ENCODE measurements at places on chromosomes 7 and 10.

DNA sequence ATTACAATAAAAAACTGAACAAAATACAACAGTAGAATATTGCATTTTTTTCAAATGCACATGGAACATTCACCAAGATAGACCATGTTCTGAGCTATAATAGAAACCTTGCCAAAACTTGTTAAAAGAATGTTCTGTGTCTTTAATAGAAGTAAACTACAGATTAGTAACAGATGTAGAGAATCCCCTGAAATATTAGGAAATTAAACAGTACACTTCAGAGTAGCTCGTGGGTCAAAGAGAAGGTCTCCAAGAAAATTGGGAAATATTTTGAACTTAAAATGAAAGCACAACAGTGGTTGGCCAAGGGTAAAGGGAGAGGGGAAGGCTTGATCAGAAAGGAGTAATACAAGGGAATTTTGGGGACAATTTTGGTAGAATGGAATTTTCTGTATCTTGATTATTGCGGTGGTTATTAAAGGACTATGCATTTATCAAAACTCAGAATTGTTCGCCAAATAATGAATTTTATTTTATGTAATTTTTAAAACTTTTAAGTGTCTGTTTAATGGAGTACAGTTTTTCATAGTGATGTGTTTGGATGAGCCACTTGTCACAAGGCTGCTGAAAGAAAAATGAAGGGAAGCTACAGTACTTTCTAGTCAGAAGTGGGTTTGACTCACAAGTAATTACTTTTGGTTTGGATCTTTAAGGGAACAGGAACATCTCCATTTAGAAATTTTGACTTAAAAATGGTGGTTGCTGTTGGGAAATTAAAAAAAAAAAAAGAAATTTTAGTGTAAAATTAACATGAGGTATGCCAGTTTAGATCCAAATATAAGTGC is 10.2 kb downstream of the PLEKHA8 start:
- peak; percentile 24 for DNase-seq

DNA sequence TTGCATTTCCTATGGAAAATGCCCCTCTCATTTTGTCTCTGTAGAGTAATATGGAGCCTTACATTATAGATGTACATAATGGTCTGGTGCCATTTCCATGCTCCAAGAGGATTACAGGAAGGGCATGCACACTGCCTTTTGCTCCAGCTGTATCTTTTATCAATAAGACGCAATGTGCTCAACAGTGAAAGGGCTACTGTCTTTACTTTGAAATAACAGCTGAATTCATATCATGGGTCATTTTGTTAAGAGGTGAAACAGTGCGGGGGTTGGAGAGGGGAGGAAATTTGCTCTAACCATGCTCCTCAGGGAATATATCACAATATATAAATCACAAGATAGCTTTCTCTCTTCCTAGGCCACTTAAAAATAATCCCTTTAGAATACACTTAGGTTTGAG is 77.7 kb downstream of the ICA1 start:
- DNase-seq, result no peak

DNA sequence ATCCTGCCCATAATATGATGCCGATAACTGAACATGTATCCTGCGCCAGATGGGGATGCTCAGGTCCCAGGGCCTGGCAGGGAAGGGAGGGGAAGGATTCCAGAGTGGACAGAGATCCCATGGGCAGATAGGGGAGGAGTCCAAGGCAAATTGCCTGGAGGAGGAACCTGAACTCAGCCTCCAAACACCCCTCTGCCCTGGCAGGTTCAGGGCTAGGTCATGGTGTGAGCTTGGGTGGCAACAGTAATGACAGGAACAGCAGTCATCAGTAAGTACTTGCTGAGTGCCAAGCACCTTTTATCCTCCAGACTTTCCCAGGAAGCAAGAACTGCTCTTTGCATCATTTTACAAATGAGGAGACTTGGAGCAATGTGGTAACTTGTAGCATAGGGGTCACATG is 3.8 kb upstream of the PALD1 start:
- peak; percentile 91 for DNase-seq

- no peak for DNase-seq
Observed at GRCh38 chr10:47408606-47409005, 24.5 kb upstream of the ZNF488 start.

GRCh38 chr7:71491336-71491735 is 359.4 kb downstream of the GALNT17 start:
- no peak for DNase-seq

DNA sequence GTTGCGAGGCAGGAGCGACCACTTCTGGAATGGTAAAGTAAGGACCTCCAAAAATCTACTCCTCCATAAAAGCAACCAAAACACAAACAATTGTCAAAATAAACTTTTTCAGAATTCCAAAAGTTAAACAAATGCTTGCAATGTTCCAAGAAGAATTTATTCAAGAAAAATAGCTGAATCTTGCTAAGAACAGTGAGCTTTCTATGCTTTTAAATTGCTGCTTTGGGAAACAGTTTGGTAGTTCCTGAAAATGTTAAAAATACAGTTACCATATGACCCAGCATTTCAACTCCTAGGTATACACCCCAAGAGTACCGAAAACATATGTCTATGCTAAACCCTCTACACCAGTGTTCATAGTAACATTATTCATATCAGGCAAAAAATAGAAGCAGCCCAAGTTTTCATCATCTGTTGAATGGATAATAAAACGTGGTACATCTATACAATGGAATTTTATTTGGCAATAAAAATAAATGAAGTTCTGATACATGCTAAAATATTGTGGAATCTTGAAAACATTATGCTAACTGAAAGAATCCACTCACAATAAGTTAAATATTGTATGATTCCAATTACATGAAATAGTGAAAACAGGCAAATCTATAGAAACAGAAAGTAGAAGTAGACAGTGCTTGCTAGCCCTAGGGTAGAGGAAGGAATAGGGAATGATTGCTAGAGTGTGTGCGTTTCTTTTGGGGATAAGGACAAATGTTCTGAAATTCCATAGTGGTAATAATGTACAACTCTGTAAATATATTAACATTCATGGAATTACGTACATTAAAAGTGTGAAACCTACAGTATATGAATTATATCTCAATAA is 57.0 kb downstream of the LRRN3 start:
- no peak for DNase-seq

GRCh38 chr10:21889477-21890275 is 113.9 kb downstream of the DNAJC1 start:
- DNase-seq, result no peak

- no peak for DNase-seq
Observed at GRCh38 chr10:28089467-28089866, 90.6 kb upstream of the ODAD2 start.

GRCh38 chr7:5222841-5223411 is 32.9 kb downstream of the WIPI2 start:
- DNase-seq, result peak; percentile 41

- DNase-seq, result no peak
Observed at GRCh38 chr7:75958802-75959543, 35.4 kb downstream of the TMEM120A start.

DNA sequence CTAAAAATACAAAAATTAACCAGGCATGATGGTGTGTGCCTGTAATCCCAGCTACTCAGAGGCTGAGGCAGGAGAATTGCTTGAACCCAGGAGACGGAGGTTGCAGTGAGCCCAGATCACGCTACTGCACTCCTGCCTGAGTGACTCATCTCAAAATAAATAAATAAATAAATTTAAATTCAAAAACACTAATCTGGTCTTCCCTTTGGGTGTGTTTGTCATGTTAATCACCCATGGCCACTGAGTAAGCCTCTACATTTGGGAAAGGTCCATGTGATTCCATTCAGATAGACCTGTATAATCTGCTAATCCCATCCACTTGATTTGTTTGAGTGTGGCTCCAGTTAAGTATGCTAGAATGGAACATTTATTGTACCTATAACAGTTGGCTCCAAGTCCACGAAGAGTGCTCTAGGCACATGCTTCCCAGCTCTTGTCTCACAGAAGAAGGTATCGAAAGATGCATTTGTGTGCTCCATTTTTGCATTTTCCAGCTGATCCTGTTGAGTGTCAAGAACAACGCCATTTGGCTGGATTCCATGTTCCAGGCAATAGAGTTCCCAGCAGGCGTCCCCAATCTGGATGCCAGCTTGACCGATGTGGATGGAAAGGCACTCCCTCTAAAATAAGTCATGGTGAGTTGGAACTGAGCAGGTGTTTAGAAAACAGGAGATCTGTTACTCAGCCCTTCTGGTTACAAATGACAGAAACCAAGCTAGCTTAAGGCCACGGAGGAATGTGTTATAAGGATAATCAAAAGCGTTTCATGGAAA is 4.0 kb downstream of the TUBAL3 start:
- DNase-seq, result peak; percentile 51

DNA sequence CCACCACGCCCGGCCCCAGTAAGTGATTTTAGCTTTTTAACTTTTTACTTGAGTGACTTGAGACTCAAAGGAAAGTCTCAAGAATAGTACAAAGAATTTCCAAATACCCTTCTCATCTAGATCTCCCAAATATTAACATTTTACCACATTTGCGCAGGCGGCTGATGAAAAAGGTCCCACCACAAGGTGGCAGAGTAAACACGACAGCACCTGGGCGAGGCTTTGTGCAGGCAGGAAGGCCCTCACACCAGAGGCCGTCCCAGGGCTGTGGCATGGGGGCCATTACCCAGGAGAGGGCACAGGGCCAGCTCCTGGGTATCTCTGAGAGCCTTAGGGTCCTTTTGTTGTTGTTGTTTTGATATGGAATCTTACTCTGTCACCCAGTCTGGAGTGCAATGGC is 50.0 kb upstream of the WIPI2 start:
- DNase-seq, result peak; percentile 17

DNA sequence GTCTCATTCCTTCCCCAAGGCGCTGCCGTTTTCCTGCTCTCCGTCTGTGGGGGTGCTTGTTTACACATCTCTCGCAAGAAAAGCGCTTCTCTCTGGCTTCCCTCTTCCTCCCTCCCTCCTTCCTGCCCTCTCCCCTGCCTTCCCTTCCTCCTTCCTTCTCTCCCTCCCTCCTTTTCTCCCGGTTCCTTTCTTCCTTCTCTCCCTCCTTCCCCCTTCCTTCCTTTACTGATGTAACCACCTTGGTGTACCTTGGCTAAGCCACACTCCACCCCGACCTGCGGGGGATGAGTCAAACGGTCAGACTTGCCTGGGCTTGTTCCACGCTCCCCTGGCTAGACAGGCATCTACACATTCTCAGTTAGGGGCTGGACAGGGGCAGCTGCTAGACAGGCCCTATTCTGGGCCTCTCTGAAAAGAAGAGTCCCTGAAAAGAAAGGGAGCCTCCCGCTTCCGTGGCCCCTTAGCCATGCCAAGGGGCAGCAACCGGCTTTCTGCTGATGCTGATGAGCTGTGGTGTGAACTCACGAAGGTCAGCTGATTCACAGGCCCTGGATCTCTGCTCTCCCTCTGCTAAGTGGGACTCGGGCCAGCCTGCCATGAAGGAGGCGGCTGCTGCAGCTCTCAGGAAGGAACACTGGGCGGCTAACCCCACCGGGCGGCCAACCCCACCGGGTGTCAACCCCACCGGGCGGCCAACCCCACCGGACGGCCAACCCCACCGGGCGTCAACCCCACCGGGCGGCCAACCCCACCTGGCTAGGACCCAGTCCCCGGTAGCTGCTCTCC is 216.8 kb downstream of the TCERG1L start:
- peak; percentile 56 for DNase-seq

Data from tongue (tissue), 3 donors.